NCI-H446 (cell line): ENCODE measurements at places on chromosomes 16 and 17.
A peak's percentile ranks its signal among the peaks of the same experiment; 100 is the strongest.

DNA sequence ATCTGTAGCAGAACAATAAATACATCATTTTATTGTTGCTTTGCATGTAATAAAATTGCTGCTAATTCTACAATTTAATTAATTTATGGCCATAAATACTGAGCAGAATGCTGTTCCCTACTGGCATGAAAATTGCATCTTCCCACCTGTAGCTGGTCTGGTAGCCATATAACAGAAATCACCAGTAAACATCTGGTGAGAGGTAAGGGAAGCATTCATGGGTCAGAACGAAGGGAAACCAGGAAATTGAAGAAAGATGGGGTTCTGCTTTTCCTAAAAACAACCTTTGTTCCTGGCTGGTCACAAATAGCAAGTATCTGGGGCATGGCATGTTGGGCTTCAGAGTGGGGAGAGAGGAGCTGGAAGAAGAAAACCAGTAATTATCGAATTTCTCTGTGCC lies 128.4 kb downstream of the CDH11 start:
- DNase-seq, result no peak

- no peak for DNase-seq
These were observed 143.7 kb upstream of the RCVRN start for GRCh38 chr17:10048629-10049350.

GRCh38 chr16:10976634-10977033 lies 32.3 kb downstream of the CLEC16A start:
- no peak for DNase-seq

- no peak for DNase-seq
These were observed 1.7 kb upstream of the TMEM256 start for GRCh38 chr17:7405350-7406234.

- DNase-seq, result peak; percentile 27
These were observed 189.7 kb upstream of the SDK2 start for GRCh38 chr17:73833775-73834488.

DNA sequence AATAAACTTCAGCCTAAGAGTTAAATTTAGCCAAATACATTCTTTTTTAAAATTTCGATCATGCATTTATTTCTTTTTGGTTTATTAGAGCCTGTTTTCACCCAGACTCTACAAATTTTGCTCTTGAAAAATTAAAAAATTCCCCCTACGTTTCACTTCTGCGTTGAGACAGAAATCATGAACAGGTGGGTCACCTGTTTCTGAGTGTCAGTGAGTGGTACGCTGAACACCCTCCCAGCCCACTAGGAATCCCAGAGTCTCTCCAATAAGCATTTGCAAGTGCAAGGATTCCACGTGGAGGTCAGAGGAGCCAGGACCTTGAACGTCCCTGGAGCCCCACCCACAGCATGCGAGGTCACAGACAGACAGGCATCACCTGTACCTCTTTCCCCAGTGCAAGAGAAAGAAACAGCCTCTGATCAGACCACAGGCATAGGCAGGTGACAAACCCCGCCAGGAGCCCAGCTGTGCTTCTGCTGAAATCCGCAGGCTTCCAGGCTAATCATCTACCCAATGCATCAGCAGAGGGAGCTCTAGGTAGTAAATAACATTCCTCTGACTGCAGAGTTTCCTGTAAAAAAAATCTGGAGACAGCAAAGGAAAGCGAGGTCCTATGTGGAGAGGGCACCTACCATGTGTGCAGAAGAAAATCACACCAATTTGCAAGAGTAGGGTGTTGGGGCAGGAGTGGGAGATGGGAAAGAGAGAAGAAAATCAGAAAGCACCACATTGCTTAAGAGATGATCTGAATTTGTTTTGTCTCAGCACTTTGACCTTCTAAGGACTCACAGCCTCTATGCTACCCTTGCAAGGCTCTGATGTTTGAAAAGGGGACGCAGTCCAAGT lies 5.9 kb upstream of the XYLT1 start:
- peak; percentile 44 for DNase-seq

DNA sequence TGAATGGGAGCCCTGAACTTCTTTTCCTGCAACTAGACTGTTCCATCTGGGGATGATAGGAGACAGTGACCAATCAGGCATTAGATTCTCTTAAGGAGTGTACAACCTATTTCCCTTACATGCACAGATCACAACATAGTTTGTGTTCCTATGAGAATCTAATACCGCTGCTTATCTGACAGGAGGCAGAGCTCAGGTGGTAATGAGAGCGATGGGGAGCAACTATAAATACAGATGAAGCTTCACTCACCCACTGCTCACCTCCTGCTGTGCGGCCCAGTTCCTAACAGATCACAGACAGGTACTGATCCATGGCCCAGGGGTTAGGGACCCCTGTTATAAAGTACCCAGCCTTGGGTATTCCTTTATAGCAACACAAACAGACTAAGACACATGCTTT lies 17.4 kb upstream of the ADAMTS18 start:
- DNase-seq, result no peak

DNA sequence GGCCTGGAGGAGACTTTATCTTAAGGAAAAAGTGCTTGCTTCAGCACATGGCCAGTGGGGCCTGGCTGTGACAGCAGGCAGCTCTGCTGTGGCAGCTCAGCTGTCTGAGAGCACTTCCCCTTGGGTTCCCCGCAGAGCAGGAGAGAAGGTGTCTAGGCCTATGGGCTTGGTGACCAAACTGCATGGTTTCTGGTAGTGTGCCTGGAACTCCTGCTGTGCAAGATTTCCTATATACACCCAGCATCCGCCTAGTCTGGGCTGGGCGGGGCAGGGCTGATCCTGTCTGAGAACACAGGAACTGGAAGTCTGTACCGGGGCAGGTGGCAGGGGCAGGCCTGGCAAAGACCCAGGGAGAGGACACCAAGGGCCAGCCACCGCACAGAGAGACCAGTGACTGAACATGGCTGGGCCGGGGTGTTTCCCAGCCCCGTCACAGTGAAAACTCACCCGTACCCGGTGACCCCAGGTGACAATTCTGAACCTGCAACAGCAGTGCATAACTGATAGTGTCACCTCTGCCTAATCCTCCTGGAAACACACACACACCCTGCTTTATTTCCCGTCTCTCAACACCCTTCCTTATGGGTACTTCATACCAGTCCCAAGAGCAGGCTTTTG lies 39.3 kb downstream of the CHD9 start:
- no peak for DNase-seq

DNA sequence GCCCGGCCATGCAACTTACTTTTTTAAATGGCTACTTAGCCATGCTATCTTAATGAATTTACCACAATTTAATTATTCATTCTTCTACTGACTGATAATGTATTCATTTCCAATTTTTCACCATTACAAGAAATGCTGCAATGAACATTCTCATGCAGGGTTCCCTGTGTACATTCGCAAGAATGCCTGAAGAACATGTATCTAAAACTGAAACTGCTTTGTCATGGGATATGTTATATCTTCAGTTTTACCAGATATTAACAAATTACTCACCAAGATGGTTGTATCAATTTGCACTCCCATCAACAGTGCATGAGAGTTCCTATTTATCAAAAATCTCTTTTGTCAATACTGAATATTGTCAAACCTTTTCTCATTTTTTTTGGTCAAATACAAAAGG lies 100.8 kb downstream of the SLC39A11 start:
- DNase-seq, result no peak

- DNase-seq, result no peak
These were observed 8.9 kb upstream of the AXIN1 start for GRCh38 chr16:361341-361871.

DNA sequence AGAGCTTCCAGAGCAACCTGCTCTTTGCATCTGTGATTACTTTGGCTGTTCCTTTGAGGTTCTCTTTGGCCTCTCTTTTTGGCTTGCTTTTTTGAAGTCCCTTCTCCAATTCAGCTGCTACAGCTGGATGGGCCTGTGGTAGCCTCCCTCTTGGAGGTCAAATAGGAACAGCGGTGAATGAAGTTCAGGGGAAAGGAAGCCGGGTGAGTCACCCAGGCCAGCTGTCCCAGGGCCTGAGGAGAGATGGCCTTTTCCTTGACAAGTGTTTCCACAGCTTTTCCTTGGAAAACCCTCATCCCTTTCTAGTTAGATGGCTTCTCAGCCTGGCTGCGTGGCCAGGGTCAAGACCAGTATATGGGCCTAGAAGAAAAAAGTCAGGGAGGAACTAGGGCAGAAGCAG lies 103.1 kb downstream of the STX8 start:
- DNase-seq, result no peak

DNA sequence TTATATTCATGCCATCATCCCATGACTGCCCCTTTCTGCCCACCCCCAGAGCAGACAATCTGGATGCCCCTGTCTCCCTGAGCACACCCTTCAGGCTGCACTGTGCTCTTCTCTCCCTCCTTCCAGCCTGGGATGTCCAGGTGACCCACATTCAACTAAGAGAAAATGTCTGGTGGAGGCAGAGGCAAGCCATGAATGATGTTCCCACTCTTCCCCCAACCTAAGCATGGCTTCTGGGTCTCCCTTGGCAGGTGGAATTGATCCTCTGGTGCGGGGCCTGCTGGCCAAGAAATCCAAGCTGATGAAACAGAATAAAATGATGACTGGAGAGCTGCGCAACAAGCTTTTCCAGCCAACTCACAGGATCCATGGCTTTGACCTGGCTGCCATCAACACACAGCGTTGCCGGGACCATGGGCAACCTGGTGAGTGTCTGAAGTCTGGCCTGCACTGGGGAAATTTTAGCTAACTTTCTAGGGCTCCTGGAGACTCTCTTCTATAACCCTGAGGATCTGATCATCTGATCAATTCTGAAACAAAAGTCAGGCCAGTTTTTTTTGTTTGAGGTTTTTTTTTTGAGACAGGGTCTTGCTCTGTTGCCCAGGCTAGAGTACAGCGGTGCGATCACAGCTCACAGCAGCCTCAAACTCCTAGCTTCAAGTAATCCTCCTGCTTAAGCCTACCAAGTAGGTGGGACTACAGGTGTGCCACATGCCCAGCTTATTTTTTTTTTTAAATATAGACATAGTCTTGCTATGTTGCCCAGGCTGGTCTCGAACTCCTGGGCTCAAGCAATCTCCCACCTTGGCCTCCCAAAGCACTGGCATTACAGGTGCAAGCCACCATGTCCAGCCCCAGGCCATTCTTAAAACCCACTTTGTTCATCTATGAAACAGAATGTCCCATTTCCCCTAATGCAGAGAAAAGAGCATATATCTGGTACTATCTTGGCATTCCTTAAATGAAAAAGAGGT lies 14.5 kb downstream of the MPO start:
- DNase-seq, result no peak

DNA sequence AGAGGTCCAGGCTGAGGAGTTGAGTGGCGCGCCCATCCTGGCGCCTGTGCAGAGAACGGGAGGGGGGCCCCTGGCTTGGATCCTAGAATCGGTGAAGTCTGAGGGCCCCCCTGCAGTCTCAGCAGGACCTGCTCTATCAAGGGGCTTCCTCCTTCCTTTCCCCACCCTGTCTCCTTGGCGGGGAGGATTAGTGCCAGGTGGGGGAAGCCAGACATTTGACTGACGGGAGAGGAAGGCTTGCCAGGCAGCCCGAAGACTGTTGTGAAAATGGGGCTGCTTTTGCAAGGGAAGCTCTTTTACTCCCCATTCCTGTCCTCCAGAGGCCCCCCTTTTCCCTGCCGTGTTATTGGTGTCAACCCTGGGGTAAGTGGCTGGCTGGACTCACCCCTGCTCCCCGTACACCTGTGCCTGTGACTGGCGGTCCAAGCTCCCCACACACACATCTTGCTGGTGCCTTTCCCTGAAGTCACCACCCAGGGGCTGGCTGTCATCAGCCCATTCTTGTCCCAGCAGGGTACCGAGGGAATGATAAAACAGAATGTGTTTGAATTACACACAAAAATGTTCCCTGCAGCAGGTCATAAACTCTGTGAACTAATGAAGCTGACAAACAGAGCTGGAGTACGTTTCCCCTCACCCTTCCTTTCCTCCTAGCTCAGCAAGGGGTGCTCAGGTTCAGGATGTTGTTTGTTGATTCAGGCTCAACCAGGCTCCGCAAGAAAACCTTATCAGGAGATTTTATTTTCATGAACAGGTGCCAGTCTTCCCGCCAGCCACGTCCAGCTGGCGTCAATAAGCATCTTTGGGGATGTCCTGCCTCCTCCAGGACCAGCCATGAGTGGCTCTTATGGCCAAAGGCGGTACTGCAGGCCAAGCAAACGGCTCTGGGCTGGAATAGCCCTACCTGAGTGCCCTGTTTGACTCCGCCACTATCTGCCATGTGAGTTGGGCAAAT lies 4.4 kb upstream of the ARMC7 start:
- DNase-seq, result no peak

DNA sequence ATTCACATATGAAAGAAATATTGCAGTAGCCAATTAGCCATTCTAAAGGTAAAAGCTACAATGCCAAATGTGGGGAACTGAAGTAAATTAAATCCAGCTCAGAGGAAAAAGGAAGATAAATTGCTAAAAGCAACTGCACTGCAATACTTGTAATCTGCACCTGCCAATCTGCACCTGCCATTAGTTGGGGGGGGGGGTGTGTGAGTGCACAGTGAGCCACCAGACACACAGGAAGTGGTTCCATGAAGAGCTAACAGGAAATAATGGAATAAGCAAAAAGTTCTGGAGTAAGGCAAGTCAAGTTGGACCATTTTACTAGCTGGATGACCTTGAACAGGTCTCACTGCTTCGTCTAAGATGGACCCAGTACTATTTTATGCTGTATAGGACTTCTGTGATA lies 191.8 kb downstream of the PARN start:
- no peak for DNase-seq

DNA sequence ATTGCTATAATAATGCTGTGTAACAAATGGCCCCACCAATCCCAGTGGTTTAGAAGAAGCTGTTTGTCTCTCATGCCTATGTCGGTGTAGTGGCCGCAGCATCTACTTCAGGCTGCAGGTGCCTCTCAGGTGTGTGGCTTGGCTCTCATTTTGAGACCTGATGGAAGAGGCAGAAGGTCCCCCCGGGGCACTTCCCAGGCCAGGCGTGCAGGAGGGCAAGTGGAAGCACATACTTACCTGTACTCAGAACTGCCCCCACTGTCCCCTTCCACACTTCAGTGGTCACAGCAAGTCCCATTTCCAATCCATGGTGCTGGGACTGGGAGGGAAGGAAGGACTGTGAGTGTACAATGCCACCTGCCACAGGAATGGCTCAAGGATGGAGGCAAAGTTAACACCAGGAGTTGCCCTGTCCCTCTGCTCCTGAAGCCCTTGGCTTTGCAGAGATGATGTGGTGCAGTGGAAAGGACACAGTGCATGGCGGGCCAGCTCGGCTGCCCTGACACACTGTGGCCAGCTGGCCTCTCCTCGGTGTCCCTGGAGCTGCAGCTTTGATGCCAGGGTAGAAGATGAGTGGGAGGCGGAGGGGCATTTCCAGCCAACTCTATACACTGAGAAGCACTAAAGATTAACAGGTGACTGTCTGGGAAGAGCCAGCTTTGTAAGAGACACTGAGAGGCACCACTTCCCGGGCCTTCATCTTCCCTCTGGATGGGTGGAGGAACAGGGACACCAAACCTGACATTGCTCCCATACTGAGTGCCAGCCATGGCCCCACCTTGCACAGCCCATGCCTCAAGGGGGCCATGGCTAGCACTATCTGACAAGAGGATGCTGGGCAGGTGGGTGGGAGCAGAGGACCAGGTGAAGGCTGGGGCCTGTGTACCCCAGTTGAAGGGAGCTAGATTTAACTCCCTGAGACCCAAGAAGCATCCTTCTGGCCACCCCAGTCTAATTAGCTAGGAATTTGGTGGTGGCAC lies 105.9 kb downstream of the METRNL start:
- no peak for DNase-seq

- DNase-seq, result no peak
These were observed 48.6 kb downstream of the PRKCA start for GRCh38 chr17:66351033-66351432.
